ENCODE measurements at places on chromosomes 2 and 18. TPM values are rescaled to one million over a fixed set of nuclear protein-coding genes. Genes with fewer than 3 reads are reported as not detected.

DNA sequence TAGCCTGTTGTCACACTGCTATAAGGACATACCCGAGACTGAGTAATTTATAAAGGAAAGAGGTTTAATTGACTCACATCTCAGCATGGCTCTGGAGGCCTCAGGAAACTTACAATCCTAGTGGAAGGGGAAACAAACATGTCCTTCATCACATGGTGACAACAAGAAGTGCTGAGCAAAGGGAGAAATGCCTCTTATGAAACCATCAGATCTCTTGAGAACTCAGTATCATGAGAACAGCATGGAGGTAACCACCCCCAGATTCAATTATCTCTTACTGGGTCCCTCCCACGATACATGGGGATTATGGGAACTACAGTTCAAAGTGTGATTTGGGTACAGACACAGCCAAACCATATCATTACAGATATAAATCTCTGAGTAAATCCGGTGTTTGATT is 148.7 kb downstream of the PRPF40A start:
- H3K27me3 ChIP-seq, result no peaks in the 10 kb centered on the region
- no peak for DNase-seq
- peaks cover 4% of the 10 kb centered on the region for H3K36me3 ChIP-seq

DNA sequence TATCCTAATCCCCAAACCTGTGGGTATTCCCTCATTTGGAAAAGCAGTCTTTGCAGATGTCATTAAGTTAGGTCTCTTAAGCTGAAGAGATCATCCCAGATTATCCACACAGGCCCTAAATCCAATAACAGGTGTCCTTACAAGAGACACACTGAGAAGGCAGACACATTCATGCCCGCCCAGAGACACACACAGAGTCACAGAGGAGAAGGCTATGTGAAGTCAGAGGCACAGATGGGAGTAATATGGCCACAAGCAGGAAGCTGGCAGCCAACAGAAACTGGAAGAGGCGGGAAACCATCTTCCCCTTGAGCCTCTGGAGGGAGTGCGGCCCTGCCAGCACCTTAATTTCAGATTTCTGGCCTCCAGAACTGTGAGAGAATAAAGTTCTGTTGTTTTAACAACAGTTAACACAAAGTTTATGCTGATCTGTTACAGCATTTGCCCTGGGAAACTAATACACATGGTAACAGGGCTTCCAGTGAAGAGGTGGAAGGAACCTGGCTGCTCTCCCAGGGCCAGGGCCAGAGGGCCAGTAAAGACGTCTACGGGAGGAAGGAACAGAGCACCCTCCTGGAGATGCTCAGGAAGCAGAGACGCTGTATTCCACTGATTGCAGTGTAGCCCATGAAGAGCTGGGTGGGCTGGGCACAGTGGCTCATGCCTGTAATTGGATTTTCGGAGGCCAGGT is 217.5 kb downstream of the GLI2 start:
- H3K4me3 ChIP-seq, result no peak overlapping the region
- H3K4me1 ChIP-seq, result peaks cover 40% of the 10 kb centered on the region
- peak; percentile 63 for DNase-seq
- H3K27ac ChIP-seq, result peak overlapping the region; percentile 35

- H3K36me3 ChIP-seq, result peaks cover 2% of the 10 kb centered on the region
- no peak overlapping the region for H3K27ac ChIP-seq
- no peaks in the 10 kb centered on the region for H3K27me3 ChIP-seq
- no peak overlapping the region for H3K4me3 ChIP-seq
- DNase-seq, result peak; percentile 83
Measured at GRCh38 chr2:74181739-74182138, 3.1 kb upstream of the MOB1A start.

Gene POTEC
- total RNA-seq, result not detected

GRCh38 chr2:20491739-20492531 is 45.1 kb downstream of the RHOB start:
- no peak for DNase-seq
- peaks cover 7% of the 10 kb centered on the region for H3K27me3 ChIP-seq
- no peak overlapping the region for H3K27ac ChIP-seq
- no peaks in the 10 kb centered on the region for H3K36me3 ChIP-seq

- H3K36me3 ChIP-seq, result no peaks in the 10 kb centered on the region
- H3K27me3 ChIP-seq, result no peaks in the 10 kb centered on the region
- H3K4me3 ChIP-seq, result no peak overlapping the region
- peak; percentile 34 for DNase-seq
- H3K4me1 ChIP-seq, result no peaks in the 10 kb centered on the region
Measured at GRCh38 chr2:222353993-222354392, 55.2 kb upstream of the PAX3 start.

- H3K4me3 ChIP-seq, result no peak overlapping the region
- no peak for DNase-seq
- H3K27ac ChIP-seq, result no peak overlapping the region
- no peaks in the 10 kb centered on the region for H3K4me1 ChIP-seq
- H3K36me3 ChIP-seq, result peaks cover 33% of the 10 kb centered on the region
Measured at GRCh38 chr2:215418064-215418963, 17.6 kb downstream of the FN1 start.

DNA sequence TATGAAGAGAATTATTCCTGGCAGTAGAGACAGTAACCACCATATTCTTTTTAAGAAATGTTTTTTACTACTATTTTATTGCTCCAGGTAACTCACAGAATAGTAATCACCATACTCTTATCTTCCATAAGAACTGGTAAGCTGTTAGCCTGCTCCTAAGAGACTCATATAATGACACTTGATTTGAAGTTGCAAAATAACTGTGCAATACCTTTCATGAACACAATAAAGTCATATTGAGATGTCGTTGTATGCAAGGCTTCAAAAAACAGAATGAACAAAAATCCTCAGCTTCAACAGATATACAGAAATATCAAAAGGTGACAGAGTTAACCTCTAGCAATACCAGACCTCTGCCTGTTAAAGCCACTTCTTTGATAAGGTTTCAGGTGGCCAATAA is 360.1 kb downstream of the NBAS start:
- H3K36me3 ChIP-seq, result no peaks in the 10 kb centered on the region
- no peak for DNase-seq
- H3K27me3 ChIP-seq, result no peaks in the 10 kb centered on the region
- H3K27ac ChIP-seq, result no peak overlapping the region
- no peaks in the 10 kb centered on the region for H3K4me1 ChIP-seq

DNA sequence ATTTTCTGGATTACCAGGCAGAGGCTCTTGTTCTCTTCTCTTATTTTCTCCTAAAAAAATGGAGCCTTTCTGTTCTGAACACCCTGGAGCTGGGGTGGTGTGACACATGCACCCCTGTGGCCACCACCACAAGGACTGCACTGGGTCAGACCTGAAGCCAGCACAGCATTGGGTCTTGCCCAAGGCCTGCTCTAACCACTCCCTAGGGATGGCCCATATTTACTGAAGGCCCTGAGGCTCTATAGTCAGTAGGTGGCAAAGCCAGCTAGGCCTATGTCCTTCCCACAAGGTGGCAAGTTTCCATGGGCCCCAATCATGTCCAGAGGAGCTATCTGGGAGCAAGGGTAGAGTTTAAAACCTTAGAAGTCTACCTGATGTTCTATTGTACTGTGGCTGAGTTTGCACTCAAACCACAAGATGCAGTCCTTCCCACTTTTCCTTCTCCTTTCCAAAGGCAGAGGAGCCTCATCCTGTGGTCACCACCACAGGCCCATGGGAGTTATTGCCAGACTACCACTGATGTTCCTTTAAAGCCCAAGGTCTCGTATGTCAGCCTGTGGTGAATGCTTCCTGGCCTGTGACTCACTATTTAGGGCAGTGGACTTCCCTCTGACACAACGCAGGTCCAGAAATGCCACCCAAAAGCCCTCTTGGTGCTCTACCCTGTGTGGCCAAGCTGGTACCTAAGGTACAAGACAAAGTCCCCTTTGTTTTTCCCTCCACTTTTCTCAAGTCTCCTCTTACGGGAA is 15.0 kb upstream of the FMNL2 start:
- H3K27ac ChIP-seq, result no peak overlapping the region
- no peaks in the 10 kb centered on the region for H3K4me1 ChIP-seq
- H3K36me3 ChIP-seq, result no peaks in the 10 kb centered on the region
- no peak for DNase-seq
- H3K4me3 ChIP-seq, result no peak overlapping the region
- no peaks in the 10 kb centered on the region for H3K27me3 ChIP-seq

GRCh38 chr2:85599468-85600234 is 2.8 kb downstream of the TMEM150A start:
- H3K27ac ChIP-seq, result no peak overlapping the region
- H3K27me3 ChIP-seq, result no peaks in the 10 kb centered on the region

DNA sequence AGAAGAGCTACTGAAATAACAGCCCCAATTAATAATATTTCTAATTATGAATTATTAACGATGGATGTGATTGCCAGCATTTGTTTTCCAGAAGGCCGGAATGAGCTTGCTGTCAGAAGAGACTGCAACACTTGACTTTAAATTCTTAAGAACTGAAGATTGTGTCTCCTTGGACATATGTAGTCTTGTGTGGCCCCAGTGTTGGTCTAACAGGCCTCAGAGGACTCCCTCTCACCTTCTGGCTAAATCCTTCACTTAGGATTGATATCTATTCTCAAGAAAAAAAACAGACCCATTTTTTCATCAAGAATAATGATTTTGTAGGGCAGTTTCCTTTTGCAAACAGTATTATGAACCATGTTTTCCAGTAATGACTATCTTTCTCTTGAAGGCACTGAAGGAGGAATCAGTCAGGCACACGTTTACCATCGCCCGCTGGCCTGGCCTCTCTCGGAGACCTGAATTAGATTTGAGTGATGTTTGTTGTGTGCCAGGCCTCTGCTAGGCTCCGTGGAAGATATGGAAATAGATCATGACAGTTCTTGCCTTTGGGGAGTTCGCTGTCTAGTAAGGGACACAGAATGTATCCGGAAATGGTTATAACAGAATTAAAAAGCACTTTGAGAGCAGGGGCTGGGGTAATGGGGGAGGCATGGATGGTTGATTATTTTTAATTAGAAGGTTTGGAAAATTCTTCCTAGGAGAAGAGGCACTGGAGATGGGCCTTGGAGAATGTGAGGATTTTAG is 258.0 kb downstream of the MYCN start:
- no peak overlapping the region for H3K27ac ChIP-seq
- no peak overlapping the region for H3K4me3 ChIP-seq
- no peak for DNase-seq
- H3K4me1 ChIP-seq, result peaks cover 17% of the 10 kb centered on the region

DNA sequence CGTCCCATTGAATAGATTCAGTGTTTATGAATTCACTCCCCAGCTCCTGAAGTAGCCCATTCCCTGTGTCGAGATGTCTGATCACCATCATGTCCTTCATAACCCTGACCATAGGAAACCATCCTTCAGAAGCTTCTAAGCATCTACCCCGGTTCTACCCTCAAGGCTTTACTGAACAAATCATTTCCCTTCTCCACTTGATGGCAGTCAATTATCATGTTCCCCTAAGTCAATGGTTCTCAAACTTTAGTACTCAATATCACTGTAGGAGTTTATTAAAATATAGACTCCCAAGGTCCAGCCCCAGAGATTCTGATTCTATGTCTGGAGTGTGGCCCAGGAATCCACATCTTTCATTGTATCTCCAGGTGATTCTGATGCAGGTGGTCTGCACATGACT is 228.4 kb upstream of the SP5 start:
- no peak overlapping the region for H3K27ac ChIP-seq
- no peaks in the 10 kb centered on the region for H3K36me3 ChIP-seq
- no peak overlapping the region for H3K4me3 ChIP-seq
- H3K4me1 ChIP-seq, result no peaks in the 10 kb centered on the region

Gene PLEKHH2
- 15.3 TPM for total RNA-seq

DNA sequence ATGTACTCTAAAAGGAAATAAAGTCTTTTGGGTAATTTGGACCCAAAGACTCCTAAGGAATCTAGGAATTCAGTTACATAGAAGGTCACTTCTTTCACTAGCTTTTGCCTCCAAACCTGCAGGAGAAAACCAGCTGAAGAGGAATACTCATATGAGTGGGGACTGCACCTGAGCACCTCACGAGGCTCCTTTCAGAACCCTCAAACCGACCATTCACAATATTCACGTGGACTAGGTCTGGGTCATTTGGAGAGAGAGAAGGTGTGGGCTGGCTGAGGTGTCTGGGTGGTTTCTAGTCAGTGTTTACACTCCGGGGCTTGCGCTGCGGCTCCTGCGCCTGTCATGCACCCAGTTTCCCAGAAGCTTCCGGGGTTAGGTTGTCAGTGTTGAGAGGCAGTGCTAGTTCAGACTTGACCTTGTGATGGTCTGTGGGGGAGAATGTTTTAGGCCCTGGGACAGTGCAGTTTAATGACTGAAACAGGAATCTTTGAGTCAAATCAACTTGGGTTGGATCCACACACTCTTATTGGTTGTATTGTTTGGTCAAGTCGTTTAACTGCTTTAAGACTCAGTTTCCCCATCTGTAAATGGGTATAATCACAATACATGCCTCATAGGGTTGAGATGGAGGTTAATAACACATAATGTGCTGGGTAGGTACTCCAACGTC is 78.4 kb downstream of the LIMS1 start:
- peaks cover 23% of the 10 kb centered on the region for H3K4me1 ChIP-seq
- peaks cover 6% of the 10 kb centered on the region for H3K36me3 ChIP-seq
- no peak overlapping the region for H3K27ac ChIP-seq
- H3K27me3 ChIP-seq, result no peaks in the 10 kb centered on the region
- H3K4me3 ChIP-seq, result no peak overlapping the region

DNA sequence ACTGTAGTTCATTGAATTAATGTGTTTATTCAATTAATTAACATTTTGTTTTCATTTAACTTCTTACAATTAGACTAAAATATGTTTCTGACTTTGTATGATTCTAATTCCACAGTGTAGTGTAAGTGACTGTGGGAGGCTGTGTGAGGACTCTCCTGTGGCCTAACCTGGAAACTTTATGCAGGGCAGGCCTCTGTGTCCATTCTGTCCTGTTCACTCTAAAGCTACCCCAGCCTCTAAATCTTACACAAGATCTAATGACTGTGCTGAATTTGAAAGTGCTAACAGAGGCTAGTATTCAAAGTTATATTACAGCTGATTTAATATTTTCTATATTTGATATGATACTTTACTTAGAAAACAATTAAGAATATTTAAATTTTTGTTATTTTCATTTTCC is 270.5 kb upstream of the CDH19 start:
- H3K36me3 ChIP-seq, result no peaks in the 10 kb centered on the region
- H3K27me3 ChIP-seq, result no peaks in the 10 kb centered on the region
- no peak overlapping the region for H3K27ac ChIP-seq
- no peak overlapping the region for H3K4me3 ChIP-seq
- no peaks in the 10 kb centered on the region for H3K4me1 ChIP-seq
- no peak for DNase-seq

- no peaks in the 10 kb centered on the region for H3K27me3 ChIP-seq
- no peak for DNase-seq
- H3K27ac ChIP-seq, result no peak overlapping the region
- H3K4me1 ChIP-seq, result no peaks in the 10 kb centered on the region
Measured at GRCh38 chr2:97761192-97761591, 47.8 kb downstream of the ZAP70 start.

GRCh38 chr2:120683081-120683480 is 52.6 kb upstream of the GLI2 start:
- H3K27ac ChIP-seq, result no peak overlapping the region
- H3K36me3 ChIP-seq, result no peaks in the 10 kb centered on the region
- DNase-seq, result no peak
- H3K4me3 ChIP-seq, result no peak overlapping the region
- peaks cover 22% of the 10 kb centered on the region for H3K4me1 ChIP-seq

GRCh38 chr2:199818026-199818425 is 33.0 kb downstream of the FTCDNL1 start:
- H3K4me1 ChIP-seq, result peaks cover 2% of the 10 kb centered on the region
- H3K27me3 ChIP-seq, result no peaks in the 10 kb centered on the region
- H3K36me3 ChIP-seq, result no peaks in the 10 kb centered on the region
- DNase-seq, result no peak
- no peak overlapping the region for H3K4me3 ChIP-seq
